ENCODE measurements at places on chromosomes 6 and 20. TPM values are rescaled to one million over a fixed set of nuclear protein-coding genes. Genes with fewer than 3 reads are reported as not detected.

DNA sequence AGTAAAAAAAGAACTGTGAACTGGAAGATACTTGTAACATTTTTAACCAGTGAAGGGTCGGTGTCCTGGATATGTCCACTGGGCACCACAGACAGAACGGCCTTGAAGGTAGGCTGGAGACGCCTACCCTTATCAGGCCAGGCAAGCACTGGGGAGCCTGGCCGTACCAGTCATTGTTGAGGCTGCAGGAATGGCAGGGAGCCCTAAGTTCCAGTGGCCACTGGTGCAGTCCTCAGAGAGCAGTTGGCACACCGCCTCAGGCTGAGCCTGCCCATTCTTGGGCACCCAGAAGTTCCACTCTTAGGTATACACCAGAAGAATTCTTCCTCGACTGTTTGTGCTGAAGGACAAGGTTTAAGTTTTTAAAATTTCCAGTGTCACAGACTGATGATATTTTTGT is 20.5 kb downstream of the DNAJC5 start:
- DNase-seq = no peak

GRCh38 chr6:145893586-145893985 is 70.6 kb downstream of the SHPRH start:
- DNase-seq = no peak

GRCh38 chr20:63538204-63539091 is 1.3 kb upstream of the PTK6 start:
- peak; percentile 37 for DNase-seq

GRCh38 chr6:85157311-85157710 is 292.6 kb upstream of the NT5E start:
- no peak for DNase-seq

DNA sequence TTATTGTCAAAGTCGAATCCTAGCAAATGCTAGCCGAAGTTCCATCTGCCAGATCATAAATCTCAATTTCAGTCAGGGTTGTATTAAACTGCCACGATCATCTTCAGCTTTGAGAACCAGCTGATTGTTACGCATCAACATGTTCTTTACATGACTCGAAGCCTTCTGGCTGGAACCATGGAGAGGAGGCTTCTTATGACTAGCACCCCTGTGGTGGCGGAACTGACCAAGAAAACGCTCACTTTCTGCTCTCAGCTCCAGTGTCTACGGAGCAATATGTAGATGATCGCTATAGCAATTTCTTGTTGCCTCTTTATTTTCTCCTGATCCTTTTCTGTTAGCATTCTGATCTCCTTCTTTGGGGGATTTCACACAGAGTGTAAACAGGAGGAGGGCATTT is 479.4 kb upstream of the SLC35B3 start:
- DNase-seq = no peak

- peak; percentile 59 for DNase-seq
These were observed 103.6 kb downstream of the JPH2 start for GRCh38 chr20:44083220-44083933.

DNA sequence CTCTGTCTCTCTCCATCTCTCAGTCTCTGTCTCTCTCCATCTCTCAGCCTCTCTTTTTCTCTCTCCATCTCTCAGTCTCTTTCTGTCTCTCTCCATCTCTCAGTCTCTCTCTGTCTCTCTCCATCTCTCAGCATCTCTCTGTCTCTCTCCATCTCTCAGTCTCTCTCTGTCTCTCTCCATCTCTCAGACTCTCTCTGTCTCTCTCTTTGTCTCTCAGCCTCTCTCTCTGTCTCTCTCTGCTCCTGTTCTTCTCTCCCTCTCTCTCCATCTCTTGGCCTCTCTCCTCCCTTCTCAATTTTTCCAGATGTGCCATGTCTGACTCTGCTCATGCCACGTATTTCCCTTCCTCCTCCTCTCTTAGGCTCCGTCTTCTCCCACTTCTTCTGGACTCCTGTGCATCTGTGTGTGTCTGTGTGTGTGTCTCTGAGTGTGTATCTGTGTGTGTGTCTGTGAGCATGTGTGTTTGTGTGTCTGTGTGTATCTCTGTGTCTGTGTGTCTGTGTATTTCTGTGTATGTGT is 72.7 kb downstream of the SRC start:
- no peak for DNase-seq

- peak; percentile 48 for DNase-seq
These were observed 175.7 kb downstream of the ALDH8A1 start for GRCh38 chr6:134774201-134774638.

DNA sequence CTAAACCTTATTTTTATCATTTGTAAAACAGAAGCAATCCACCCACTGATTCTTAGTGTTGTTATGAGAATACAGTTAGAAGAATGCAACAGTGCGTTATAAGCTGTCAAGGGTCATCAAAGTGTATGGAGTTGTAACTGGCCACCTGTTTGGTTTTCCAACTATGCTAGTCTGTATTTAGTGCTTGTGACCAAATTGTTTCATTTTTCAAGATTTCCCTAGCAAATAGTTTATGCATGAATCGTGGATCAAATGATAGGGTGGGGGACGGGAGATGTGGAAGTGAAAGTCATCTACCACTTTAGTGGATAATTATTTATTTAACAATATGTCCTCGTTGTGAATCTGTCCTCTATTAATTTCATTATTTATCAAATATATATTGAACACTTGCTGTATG is 175.4 kb upstream of the HDDC2 start:
- DNase-seq = no peak

The MATN4 gene
- 0.26 TPM for total RNA-seq

The RRP36 gene
- total RNA-seq = 84.7 TPM

The NOX3 gene
- not detected for total RNA-seq

The ANKRD66 gene
- not detected for total RNA-seq
